Stimulated activated CD4-positive, alpha-beta T cell treated with anti-CD3 and anti-CD28 coated beads, Interleukin-4, amount 100 ng/mL, for 48 hours (primary cell): ENCODE measurements at places on chromosomes 7 and 10.

GRCh38 chr10:9535744-9536143, 1481.3 kb downstream of the GATA3 start:
- DNase-seq = no peak

DNA sequence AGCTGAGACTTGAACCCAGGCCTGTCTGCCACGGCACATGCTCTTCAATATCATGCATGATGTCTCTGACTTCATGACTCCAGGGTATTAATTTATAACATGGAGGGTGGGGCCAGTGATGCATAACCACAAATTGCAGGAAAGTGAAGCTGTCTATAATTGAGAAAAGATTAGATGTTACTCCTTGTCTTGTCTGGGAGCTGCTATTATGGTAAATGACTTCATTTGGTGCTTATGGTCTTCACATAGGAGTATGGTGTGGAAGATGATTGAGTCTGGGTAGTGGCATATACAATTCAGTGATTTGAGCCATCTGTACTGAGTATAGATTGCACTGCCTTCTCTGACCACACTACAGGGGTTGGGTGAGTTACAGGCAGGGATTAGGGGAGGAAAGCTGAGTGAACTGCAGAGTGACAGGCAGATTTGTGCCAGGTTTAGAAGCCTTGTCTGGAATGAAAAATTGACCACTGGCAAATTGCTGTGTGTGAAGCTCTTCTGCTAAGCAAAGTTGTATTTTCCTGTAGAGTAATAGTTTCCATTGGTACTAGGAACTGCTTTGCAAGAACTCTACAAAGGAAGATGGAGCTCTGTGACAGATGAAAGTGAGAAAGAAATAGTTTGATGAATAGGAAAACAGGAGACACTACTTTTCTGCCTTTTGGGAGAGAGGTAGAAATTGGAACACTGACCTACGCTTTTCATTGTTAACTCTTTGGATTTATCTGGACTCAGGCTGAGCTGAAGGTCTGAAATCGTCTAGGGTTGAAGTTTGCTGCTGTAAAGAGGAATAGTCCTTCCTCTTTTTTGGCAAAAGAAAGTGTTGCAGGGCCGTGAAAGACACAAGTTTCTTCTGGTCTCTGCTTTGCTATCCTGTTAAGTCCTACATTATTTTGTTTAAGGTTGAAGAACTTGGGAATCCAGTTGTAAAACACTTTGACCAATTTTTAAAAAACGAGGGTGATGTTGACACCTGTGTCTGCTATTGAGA, 2.7 kb downstream of the SND1 start:
- no peak for DNase-seq

DNA sequence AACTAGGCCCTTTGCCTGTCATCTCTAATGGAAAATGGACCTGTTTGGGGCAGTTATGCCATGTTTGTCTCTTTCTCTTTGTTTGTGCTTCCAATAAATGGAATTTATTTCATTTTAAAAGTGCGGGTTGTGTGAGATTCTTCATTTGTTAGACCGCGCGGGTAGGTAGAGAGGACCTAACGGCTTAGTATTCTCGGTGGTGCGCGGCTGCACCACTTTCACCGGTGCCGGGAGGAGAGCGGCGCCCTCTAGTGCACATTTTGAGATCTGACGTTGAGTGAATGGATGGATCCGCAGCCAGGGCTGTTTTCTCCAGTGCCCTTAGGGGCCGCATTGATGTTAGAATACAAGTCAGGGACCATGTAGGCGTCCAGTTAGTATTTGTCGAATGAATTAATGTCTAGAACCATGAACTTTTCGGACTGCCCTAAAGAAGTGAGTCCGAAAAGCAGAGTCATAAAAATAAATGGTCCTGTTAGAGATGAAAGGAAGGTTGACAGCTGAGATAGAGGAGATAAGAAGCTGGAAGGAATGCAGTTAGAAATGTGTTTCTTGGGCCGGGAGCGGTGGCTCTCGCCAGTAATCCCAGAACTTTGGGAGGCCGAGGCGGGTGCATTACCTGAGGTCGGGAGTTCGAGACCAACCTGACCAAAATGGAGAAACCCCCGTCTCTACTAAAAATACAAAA, 29.3 kb upstream of the GIMAP8 start:
- DNase-seq = peak; percentile 81

GRCh38 chr7:94250124-94250523, 144.6 kb upstream of the COL1A2 start:
- no peak for DNase-seq

- DNase-seq = no peak
Observed at GRCh38 chr7:455110-455928, 64.3 kb downstream of the PDGFA start.

DNA sequence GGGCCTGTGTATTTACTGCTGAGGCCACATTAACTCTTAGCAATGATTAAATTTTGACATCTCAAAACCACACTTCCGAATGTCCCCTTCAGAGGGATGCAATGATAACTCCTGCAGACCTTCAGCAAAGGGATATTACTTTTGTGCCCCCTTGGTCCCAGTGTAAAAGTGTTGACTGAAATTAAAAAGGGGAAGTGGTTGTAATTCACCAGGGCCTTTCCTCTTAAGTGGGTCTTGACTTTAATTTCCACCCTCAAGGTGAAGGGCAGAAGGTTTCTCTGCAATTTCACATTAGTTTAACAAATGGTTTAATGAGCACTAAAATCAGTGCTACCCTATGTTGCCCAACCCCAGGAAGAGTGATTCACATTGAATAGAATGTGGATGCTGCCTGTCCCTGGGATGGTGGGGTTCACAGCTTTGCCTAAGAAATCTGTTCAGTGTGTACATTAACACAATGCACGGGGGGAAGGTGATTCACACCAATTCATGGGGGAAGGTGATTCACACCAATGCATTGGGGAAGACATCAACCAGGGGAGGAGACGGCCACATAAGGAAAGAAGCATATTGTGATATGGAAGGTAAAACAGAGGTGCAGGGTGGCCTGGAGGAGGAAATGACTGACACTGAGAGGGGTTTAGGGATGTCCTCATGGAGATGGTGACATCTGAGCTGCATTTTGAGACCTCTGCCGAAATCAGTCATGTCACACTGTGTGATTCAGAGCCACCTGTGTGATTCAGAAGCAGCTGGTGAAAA, 19.4 kb upstream of the TNS3 start:
- no peak for DNase-seq

- no peak for DNase-seq
Observed at GRCh38 chr7:2668401-2668800, 19.6 kb upstream of the AMZ1 start.

GRCh38 chr7:44676776-44677175, 70.3 kb downstream of the OGDH start:
- no peak for DNase-seq

DNA sequence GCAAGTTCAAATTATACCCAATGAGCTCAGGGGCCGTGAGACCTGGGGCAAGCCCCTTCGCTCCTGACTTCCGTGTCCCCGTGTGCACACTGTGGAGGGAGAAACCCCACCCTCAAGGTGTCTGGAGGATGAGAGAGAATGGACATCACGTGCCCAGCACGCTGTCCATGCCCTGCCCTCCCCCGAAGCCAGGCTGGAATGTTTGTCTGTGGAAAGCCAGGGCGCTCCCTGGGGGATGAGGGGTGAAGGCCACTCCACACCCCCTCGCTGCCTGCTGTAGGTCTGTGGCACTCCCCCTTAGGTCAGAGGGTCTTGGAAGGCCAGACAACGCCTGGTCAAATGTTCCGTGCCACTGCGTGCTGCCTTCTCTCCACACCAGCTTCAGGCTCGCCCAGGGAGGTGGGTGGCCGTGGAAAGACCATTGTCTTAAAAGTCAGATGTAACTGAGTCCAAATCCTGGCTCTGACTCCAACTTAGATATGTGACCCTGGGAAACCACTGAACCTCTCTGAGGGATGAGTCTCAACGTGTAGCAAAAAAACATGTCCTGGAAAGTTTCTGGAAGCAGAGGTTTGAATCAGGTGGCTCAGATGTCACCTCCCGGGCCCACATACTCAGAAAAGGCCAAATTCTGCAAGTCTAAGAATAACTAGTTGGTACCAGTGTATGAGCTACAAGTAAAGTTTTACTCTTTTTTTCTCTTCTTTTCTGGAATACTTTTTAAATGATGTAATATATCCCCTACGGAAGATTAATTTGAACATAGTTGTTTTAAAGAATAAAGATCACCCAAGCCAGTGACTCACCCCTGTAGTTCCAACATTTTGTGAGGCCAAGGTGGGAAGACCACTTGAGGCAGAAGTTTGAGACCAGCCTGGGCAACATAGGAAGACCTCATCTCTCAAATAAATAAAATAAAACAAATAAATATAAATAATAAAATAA, 24.9 kb downstream of the RCC1L start:
- no peak for DNase-seq

GRCh38 chr10:89310056-89310893, 8.4 kb downstream of the IFIT2 start:
- DNase-seq = no peak

DNA sequence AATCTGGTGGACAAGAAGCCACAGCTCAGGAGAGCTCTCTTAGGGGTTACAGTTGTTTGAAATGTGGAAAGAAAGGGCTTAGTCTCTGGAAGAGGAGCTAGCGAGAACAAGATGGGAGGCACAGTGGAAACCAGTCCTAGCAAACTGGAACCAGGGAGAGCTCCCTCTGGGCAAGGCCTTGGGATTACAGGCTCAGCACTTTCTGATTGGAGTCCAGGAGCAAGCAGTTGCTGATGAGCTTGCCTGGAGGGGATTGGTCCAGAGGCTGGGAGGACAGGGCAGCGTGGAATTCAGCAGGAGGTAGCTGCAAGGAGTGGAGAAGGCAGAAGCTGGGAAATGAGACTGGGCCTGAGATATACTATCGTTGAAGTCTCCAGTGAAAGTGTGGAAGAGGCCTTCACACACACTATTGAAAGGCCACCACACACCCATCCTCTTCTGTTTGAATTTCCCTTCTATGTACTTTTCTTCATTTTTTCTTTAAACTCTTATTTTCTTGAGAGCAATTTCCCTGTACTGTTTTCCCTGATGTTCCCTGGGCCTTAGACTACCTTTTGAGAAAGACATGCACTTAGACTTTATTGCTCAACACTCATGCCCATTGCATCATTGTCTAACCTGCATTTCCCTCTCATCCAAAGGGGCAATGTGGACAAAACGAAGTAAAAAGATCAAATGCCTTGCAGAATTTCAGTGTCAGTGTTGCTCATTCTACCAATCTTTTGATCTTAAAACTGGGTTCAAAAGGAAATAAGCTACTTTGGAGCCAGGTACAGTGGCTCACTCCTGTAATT, 57.8 kb upstream of the LANCL2 start:
- DNase-seq = no peak

GRCh38 chr7:115271332-115272235, 349.7 kb downstream of the MDFIC start:
- no peak for DNase-seq

GRCh38 chr10:131646551-131647525, 254.0 kb upstream of the PPP2R2D start:
- no peak for DNase-seq

- DNase-seq = no peak
Observed at GRCh38 chr7:12957487-12957886, 270.1 kb downstream of the ARL4A start.

- DNase-seq = no peak
Observed at GRCh38 chr10:124560377-124561105, 98.9 kb downstream of the LHPP start.

DNA sequence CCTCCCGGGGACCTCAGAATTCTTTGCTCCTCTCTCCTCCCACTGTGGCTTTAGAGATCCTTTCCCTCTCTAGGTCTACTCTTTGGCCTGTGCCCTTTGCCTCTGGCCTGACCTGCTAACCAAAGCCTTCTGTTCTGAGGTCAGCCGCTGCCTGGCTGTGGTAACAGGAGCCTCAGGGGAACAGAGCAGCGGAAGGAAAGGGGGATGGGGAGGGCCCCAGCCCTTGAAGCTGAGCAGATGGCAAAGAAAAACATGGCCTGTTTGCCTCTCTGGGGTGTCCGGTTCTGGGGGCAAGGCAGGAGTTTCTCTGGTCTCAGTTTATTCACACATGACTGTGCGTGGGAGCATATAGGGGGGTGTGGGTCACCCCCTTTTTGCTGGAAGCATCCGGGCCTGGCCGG, 28.2 kb downstream of the COL26A1 start:
- DNase-seq = peak; percentile 16

DNA sequence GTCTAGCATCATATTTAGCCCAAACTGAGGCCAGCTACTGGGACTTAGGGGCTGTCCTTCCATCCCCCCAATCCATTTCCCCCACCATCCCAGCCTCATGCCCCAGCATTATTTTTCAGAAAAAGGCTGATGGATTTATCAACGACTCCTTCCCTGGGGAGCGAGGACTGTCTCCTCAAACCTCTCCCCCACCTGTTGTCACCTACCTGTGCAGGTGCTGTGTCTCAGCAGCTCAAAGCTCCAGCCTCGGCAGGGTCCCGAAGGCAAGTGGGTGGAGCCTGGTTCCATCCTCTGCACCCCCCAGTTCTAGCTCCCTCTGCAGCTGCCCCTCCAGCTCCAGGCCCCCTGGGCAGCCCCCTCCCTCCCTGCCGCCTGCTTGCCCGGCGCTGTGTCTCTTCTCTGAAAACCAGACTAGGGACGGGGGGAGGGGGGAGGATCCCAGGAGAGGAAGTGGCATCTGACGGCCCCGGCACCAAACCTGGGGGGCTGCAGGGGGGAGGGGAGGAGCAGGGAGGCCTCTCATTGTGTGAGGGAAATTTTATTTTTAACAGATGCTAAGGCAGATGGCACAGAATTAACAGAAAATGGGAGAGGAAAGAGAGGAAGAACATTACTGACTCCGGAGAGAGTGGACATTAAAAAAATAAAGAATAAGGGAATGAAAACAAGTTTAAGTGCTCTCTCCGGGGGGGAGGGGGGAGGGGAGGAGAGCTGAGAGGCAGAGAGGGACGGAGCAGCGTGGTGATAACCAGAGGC, 61.7 kb upstream of the PAX2 start:
- DNase-seq = no peak

DNA sequence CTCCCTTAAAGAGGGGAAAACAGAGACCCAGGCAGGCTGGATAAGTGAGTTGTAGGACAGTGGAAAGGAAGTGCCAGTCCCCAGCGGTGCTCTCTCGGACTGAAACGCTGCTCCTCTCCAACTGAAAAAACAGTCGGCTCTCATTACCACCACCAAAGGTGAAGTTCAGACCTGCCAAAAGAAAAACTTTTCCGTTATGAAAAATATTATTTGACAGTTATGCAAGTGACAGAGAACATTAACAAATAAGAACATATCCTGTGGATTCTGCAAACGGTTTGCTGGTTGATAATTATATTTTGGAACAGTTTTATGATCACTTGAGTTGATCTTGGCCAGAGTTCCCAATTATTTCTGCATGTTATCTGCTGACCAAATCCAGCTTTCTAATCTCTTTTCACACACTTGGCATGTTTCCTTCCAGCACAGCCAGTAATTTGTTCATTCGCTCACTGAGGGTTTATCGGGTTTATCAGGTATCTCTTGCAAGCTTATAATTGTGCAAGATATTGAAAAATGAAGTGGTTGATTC, 82.6 kb downstream of the PTPRE start:
- no peak for DNase-seq

GRCh38 chr10:31384589-31384949, 65.6 kb downstream of the ZEB1 start:
- no peak for DNase-seq

- no peak for DNase-seq
Observed at GRCh38 chr10:48745662-48746245, 61.1 kb downstream of the WDFY4 start.
